SK-MEL-5 (cell line): ENCODE measurements at places on chromosomes 4 and X.

DNA sequence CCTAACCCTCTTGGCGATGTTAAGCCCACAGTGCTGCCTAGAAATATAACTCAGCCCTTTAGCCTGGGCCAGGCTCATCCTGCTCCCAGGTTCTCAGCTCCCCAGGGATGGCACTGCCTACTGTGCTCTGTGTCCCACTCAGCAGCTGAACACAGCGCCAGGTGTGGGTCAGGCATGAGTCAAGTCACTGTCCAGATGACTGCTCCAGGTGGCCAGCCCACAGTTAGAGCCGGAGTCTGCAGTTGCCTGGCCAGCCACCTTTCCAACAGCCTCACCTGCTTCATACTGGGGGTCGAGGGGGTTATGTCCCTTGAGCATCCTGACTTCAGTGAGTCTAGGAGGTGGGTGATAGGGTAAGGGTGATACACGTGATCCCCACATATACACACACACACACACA, 48.4 kb downstream of the TBC1D14 start:
- DNase-seq: no peak

- peak; percentile 60 for DNase-seq
Observed at GRCh38 chr4:189823591-189823990, 117.1 kb upstream of the FRG1 start.

DNA sequence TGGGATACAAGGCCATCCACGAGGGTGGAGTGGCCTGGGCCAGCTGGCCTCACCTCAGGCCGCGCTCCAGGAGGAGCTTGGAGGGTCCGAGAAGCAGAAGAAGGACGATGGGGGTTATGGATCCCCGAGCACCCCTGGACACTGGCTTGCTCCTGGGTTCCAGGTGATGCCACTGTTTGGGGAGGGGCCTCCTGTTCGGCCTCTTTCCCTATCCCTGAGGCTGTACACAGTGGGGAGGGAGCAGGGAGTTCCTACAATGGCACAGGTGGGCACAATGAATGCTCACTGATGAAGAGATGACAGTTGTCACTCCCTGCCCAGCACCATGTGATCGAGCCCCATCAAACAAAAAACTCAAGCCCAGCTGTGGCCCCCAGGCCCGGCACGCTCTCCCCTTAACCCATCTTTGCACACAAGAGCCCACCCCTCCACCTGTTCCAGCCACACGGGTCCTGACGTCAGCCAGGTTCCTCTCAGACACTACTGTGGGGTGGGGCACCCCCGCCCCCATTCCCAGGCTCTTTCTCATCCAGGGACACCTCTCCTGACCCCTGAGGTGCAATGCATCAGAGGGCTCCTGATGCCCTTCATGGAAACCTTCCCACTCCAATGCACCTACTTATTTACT, 70.3 kb downstream of the WFS1 start:
- DNase-seq: no peak

- no peak for DNase-seq
Observed at GRCh38 chrX:68895341-68895755, 66.5 kb downstream of the EFNB1 start.

DNA sequence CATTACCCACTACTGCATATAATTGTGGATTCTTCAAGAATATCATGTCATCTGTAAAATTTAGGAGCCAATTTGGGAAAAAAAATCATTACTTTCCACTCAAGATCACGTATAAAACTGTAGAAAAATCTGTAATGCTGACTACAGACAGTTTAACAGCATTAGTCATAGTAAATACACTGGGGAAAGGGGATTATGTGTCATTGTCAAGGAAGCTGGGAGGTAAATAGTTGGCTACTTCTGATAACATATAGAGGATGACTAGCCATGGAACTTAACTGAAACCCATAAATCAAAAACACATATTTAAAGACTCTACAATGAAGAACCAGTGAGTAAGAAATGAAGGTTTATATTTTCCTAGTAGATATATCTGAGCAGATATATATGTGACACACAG, 1666.4 kb upstream of the IGFBP7 start:
- DNase-seq: no peak
